HT-29 (cell line): ENCODE measurements at places on chromosomes 13 and 19. TPM values are rescaled to one million over a fixed set of nuclear protein-coding genes. Genes with fewer than 3 reads are reported as not detected.

Gene PCSK4
- 0.99 and 2.1 TPM in 2 replicates for total RNA-seq

Gene SIGLECL1
- not detected in 2 replicates for total RNA-seq

Gene CCDC70
- total RNA-seq: not detected in 2 replicates

Gene ZNF625
- not detected in 2 replicates for total RNA-seq

Gene CRLF1
- total RNA-seq: 0.16 TPM in 1 of 2 replicates, not detected in the other

Gene C5AR2
- not detected in 2 replicates for total RNA-seq

Gene EEF1AKMT1
- 8.8 and 9.1 TPM in 2 replicates for total RNA-seq

Gene KLK13
- total RNA-seq: not detected in 2 replicates

Gene TBCB
- total RNA-seq: 420 and 425 TPM in 2 replicates

Gene GSX1
- not detected in 2 replicates for total RNA-seq

Gene CRX
- total RNA-seq: not detected in 2 replicates

Gene PSG3
- total RNA-seq: not detected in 2 replicates

Gene TEX101
- not detected in 2 replicates for total RNA-seq

Gene SBSN
- not detected in 2 replicates for total RNA-seq

Gene TMC4
- 22.5 and 45.3 TPM in 2 replicates for total RNA-seq

Gene CPT1C
- 0.47 and 1.4 TPM in 2 replicates for total RNA-seq

Gene KCNN4
- total RNA-seq: 0.44 TPM in 1 of 2 replicates, not detected in the other

Gene LRP3
- total RNA-seq: not detected in 2 replicates

Gene GPR183
- total RNA-seq: not detected in 2 replicates

Gene ZNF681
- total RNA-seq: under 0.01 TPM in 2 replicates

Gene ZNF677
- total RNA-seq: not detected in 2 replicates

Gene APLP1
- total RNA-seq: 7.0 and 12.6 TPM in 2 replicates

Gene NKG7
- not detected in 2 replicates for total RNA-seq

Gene RXFP2
- total RNA-seq: not detected in 2 replicates

Gene CYSLTR2
- total RNA-seq: not detected in 2 replicates
